ENCODE measurements at places on chromosomes 3 and 15.

DNA sequence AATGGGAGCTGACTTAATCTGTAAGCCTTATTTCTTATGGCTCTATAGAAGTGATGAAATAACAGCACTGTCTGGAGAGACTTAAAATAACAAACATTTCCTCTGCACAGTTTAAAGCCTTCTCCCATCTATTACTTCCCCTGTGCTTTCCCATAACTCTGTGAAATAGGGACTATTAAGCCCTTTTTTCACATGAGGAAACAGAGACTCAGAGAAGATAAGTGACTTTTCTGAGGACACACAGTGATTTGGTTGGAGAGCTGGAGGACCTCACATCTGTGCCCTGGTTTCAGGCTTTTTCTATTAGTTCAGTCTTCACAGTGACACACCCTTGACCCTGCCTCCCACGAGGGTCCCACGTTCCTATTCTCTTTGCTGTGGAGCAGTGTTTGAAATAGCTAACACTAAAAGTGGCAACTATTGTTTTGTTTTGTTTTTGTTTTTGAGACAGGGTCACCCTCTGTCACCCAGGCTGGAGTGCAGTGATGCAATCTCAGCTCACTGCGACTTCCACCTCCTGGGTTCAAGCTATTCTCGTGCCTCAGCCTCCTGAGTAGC, 82.9 kb downstream of the ST6GAL1 start:
- no peak for DNase-seq

DNA sequence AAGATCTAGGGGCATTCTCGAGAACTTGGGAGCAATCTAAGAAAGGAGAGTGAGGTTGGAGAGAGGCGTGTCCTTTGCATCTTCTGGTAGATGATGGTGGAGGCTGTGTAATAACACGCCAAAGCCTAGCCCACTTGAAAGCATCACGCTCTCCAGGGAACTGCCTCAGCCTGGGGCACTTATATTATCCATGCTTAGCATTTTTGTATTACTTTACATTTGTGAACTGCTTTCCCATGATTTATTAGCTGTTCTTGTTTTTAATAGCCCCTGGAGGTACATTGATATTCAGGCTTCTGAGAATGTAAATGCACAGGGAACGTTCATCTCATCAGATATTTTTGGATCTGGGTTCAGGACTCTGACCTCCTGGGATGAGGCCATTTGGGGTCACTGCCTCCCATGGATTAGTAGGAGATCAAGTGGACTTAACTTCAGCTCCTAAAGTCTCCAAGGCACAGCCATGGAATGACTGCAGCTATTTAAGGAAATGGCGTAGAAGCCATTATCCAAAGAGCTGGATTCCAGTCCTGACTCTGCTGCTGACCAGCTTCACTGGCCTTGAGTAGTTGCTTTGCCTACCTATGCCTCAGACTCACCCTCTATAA, 124.9 kb downstream of the LPP start:
- DNase-seq: no peak

GRCh38 chr3:45024542-45025255, 1.4 kb upstream of the CLEC3B start:
- no peak for DNase-seq

DNA sequence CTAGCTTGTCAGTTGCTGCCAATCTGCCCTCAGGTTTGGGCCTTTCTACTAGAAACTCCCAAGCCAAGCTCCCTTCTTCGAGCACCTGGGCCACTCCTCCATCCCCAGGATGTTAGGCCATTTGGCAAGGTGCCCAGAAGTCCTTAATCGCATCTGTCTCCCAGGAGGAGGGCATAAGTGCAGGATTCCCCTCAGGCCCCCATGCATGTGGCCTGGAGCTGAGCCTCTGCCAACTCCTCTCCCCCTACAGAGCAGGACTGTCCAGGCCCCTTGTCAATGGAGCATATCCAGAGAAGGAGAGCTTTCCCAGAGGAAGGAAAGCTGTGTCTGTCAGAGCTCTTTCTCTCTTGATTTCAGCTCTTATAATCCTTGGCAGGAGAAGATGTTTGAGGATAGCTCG, 182.6 kb upstream of the ROPN1 start:
- peak; percentile 91 for DNase-seq

DNA sequence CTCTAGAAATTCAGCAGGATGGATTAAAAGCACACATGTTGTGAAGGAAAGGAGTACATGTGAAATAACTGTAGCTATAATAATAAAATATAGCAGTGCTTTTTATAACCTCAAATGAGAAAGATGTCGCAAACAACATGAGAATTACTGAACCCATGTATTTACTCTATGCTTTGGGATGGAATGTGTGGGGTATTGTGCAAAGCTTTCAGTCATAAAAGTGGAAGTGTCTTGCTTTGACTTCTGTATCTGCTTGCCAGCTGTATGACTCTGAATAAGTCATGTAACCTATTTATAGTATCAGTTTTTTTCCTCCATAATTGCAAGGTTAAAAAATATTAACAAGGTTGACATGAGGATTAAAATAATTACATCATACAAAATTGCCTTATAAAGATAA, 519.3 kb upstream of the CADM2 start:
- DNase-seq: no peak

DNA sequence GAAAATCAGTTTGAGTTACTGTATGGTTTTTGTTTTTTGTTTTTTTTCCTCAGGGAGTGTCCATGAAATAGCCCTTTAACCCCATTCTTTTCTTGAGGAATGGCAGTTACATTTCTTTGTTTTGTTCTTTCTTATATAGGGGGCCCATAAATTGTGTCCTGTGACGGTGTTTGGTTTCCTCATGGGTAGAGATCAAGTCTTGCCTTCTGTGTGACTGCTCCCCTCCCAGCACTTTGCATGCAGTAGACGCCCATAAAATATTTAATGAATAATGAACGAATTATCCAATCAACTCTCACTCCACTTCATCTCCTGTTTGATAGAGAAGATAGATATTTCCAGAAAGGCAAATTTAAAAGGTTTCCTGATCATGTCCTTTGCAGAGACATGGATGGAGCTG, 78.1 kb downstream of the CADPS start:
- DNase-seq: no peak

GRCh38 chr3:141646760-141647561, 91.1 kb upstream of the RNF7 start:
- no peak for DNase-seq

DNA sequence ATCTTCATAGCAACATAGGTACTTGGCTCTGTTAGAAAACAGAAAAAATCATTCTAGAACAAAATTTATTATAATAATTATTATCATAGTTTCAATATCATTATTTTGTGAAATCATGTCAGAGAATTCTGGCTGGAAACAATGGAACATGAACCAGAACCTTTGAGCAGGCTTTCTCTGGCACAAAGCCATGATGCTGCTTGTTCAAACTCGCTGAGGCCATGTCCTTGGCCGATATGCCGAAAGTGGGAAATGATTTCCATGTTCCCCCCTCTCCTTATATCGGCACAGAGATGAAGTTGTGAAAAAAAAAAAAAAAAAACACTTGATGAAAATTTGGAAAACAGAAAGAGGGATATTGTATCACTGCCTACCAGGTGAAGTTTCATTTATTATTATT, 49.0 kb upstream of the MRPL3 start:
- DNase-seq: no peak

DNA sequence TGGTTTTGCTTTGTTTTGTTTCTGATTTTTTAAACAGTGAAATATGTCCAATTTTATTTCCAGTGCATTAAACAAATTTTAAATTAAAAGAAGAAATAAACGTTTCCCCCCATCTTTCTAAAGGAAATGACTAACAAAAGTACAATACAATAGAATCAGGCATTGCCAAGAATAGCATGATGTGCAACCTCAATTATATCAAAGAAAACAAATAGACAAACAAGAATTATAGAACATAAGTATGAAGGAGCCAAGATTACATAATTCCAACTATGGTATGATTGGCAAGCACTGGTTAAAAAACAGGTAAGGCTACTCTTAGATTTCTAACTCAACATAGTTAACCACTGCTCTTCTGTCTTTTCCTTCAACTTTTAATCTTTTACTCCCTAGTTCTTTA, 26.4 kb downstream of the TIGIT start:
- DNase-seq: no peak

DNA sequence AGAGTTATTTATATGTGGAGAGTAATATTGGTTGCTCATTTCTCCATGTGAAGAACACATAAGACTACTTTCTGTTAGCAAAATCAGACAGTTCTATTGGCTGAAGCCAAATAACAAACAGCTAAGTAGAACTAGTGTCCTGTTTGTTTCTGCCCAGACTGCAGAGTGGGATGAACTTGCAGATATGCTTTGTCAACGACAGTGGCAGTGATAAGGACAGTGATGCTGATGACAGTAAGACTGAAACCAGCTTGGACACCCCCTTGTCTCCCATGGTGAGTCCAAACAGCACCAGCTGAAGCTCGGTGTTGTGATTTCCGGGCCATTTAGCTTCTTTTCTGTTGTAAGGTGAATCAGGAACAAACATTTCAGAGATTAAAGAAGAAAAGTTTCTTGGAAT, 102.6 kb upstream of the IL12A start:
- no peak for DNase-seq

DNA sequence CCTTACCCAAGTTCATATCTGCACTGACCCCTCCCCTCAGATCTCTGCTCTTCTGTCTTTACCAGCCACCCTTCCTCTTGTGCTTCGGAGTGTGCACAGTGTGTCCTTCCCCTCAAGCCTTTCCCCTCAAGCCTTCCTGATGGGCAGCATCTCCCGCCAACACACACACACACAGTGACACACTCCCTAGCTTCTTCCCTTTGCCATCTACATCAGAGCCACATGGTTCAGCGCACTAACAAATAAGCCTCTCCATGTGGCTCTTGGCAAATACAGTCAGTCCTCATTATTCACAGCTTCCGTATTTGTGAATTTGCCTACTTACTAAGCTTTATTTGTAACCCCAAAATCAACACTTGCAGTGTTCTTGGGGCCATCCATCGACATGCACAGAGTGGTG, 37.5 kb downstream of the SH3BP5 start:
- no peak for DNase-seq

GRCh38 chr15:47568030-47568429, 149.3 kb upstream of the SEMA6D start:
- no peak for DNase-seq

GRCh38 chr3:185555101-185555501, 2.7 kb upstream of the LIPH start:
- DNase-seq: no peak

DNA sequence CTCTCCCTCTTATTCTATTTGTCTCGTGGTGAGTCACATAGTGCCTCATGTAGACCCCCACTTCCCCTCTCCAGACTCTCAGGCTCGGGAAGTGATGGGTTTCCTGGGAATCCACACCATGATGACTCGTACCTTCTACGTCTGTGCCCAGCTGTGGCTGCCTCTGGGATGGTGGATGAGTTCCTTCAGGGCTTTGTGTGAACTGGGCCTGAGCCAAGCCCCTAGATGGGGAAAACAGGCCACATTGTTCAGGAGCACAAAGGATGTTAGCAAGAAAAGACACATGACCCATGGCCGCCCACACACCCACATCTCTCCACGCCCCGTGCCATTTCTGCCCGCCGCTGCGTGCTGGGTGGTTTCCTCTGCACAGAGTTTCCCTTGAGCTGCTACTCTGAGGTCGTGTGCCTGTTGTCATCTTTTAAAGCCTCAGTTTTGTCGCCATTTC, 10.5 kb downstream of the ISG20 start:
- DNase-seq: no peak

GRCh38 chr15:67861983-67862382, 22.1 kb upstream of the RNU6-1 start:
- DNase-seq: no peak

Measured in NCI-H2081 treated with DMSO at 0.1 percent for 48 hours (cell line).